Mesothelial cell of epicardium (in vitro differentiated cells): ENCODE measurements at places on chromosomes 13 and 19.

GRCh38 chr13:101417043-101417406, 717 bp upstream of the NALCN start:
- DNase-seq: no peak

- no peak for DNase-seq
Observed at GRCh38 chr19:51501594-51502263, at the start of gene SIGLEC12. Gene SIGLEC12, minus strand, starts transcription at chr19:51501800. Its CDS starts 67 bp downstream, at chr19:51501733.

DNA sequence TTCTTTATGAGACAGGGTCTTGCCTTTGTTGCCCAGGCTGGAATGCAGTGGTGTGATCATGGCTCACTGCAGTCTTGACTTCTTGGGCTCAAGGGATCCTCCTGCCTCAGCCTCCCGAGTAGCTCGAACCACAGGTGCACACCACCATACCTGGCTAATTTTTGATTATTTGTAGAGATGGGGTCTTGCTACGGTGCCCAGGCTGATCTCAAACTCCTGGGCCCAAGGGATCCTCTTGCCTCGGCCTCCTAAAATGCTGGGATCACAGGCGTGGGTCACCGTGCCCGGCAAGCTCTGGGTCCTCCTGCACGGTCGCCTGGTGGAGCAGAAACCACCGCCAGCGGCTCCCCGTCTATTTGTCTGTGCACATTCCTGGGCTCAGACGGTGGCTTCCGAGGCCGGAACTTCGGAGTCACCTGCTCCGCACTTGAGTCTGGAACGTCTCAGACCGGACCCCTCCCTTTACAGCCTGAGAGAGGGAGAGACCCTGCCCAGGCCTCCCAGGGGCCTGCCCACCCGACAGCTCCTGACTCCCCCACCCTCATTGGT, 22.2 kb downstream of the EFNA2 start:
- no peak for DNase-seq

DNA sequence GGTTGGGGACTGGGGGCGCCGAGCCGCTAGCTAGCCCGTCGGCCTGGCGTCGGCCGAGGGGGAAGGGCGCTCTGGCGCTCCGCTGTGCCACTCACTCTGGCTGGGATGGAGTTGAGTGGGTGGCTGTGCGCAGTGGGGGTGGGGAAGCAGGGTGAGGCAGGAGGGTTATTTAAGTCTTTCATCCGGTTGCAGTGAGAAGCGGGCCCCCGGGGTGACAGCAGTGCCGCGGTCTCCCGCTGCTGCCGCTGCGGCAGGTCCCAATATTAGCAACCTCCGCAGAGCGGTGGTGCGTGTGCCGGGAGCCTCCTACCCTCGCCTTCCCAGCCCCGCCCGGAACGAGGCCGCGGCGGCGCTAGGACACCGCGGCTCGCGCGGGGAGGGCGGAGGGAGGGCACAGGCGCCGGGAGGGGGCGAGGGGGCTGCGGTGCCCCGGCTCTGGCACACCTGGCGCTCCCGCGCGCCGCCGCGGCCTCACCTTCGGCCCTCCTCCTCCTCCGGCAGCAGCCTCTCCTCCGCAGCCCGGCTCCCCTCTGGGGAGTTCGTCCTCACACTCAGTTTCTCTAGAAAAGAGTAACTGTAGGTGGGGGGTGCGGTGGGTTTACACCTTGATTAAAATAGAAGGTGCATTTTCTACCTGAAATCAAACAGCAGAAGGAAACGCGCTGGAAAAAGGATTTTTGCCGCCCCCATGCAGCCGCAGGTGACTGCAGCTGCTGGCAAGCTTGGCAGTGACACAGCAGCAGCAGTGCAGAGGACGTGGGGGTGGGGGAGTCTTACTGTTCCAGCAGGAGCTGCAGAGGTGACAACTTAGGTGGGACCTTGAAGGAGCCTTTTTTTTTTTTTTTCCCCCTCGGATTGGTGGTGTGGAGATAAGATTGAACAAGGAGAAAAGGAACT, 4.5 kb downstream of the FGF9 start:
- DNase-seq: no peak
